NCI-H524 treated with DMSO at 0.1 percent for 48 hours (cell line): ENCODE measurements at places on chromosomes 2 and 18.

- no peak for DNase-seq
Measured at GRCh38 chr2:70655786-70656185, 102.2 kb upstream of the TGFA start.

DNA sequence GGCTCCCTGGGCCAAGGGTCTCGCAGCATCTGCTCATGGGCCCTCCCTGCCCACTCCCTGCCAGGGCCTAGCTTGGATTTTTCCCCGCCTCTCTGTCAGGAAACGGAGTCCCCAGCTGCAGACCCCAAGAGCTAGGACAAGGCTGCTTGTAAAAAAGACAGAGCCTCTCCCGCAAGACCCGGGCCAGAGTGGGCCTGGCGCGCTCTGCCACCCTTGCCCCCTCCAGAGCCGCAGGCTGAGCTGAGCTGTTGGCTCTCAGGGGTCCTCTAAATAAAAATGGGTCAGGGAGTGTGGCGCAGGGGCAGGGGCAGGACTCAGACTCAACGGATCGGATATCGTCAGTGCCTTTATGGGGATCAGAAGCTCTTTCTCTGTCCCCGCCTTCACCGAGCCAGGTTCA lies 112.6 kb downstream of the CABLES1 start:
- no peak for DNase-seq

DNA sequence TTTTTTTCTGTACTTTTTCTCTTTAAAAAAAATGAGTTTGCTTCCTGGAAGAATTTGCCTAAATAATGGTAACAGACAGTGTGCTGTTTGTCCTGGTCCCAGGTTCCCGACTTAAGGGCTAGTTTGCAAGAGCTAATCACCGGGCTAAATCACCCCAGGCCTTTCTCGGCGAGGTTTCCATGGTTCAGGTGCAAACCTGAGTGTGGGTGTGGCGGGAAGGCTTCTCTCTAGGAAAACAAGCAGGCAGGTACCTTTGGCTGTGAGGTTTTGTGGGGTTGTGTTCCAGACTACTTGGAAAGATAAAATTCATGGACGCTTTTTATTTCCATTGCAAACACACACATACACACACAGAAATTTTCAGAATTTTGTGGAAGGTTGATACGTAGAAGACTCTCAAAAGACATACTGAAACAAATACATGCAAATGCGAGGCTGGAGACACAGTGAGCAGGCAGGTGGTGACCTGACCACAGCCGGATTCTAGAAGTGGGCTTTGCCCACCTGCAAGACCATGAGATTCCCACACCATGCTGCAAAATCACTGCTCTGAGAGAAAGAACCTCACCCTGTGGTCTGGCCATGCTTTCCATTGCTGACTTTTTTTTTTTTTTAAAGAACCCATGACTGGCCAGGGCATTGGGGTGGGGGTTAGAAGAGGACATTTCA lies 815 bp downstream of the CNDP1 start:
- no peak for DNase-seq

DNA sequence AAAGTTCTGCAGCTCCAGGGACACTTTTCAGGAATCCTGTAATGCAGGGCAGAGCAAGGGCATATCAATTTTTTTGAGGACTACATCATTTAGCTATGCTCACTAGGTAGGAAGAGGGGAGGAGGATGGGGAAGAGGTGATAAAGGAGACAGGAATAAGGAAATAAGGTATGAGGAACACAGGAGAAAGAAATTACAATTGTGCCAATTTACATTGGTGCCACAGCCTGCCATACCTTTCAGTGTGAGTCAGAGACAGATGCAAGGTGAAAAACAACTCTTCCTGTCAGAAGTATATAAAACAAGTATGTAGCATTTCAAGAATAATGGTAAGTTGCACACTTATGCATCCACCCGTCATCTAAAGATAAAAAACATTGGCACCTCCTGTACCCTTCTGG lies 5.4 kb upstream of the MRPS9 start:
- no peak for DNase-seq

DNA sequence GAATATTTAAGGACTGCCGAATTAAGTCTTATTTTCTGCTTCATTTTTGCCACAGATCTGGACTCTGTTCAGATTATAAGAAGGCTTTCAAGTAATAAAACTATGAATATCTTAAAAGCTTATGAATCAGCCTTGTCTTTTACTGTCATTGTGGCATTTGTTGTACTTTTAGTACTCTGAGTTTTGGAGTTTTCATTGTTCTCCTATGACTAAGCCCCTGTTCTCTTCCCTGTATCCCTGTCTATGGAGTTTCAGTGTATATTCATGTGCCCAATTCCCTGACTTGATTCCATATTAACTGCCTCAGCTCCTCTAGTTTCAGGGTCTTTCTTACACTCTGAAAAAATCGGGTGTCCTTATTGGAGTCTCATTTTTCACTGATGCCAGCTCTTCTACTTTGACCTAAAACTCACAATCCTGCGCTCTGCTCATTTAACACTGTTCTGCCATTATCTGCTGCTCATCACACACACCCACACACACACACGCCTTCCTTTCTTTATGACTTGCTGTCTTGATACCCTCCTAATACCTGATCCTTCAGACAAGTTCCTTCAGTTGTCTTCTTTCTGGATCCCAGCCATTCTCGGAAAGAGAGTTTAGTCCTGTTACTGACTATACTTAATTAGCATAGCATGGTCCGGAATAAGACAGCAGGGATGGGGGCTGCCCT lies 511.8 kb downstream of the CPS1 start:
- no peak for DNase-seq

GRCh38 chr18:47120428-47120827 lies 29.9 kb downstream of the HDHD2 start:
- no peak for DNase-seq

DNA sequence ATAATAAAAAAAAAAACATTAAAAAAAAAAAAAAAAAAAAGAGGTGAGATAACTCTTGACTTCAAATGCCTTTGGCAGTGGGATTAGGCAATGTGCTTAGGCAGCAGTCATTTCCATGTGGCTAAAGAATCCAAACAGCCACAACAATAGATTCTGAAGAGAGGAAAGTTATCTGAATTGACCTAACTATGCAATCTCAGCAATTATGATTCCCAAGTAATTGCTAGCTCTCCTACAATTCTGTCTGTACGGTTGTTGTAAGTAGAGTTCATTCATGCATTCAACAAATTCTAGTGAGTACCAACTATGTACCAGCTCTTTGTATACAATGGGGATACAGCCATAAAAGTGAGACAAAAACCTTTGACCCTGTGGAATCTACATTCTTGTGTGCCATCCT lies 3.6 kb downstream of the SRD5A2 start:
- no peak for DNase-seq

DNA sequence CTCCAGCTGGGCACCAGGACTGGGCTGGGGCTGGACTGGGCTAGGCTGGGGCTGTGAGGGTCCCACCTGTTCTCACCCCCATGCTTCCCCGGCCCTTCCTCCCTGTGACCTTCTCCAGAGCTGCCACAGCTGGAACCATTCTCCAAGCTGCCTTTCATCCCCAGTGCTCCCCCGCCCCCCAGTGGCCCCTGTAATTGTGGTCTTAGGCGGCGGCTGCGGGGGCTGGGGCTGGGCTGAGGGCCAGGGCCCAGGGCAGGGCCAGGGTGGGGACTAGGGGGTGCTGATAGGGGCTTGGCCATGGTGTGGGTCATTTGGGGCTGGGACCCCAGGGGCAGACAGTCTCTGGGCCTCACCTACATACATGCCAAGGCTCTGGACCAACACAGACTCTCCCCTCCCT lies 2.8 kb upstream of the WNT10A start:
- no peak for DNase-seq

- DNase-seq, result no peak
Measured at GRCh38 chr2:216539791-216540241, 41.2 kb downstream of the RPL37A start.

DNA sequence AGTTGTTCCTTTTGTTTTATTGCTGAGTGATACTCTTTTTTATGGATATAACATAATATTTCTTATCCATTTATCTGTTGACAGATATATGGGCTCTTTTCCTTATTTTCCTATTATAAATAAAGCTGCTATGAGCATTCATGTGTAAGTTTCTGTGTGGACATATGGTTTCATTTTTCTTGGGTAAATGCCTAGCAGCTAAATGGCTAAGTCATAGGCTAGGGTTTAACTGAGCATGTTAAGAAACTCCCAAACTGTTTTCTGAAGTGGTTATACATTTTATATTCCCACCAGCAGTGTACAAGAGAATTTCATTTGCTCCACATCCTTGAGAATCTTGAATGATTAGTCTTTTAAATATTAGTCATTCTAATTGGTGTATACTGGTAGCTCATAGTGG lies 786.6 kb upstream of the CDH2 start:
- DNase-seq, result no peak
